NCI-H1092 treated with DMSO at 0.1 percent for 48 hours (cell line): ENCODE measurements at places on chromosomes 11 and 22.
A peak's percentile ranks its signal among the peaks of the same experiment; 100 is the strongest.

DNA sequence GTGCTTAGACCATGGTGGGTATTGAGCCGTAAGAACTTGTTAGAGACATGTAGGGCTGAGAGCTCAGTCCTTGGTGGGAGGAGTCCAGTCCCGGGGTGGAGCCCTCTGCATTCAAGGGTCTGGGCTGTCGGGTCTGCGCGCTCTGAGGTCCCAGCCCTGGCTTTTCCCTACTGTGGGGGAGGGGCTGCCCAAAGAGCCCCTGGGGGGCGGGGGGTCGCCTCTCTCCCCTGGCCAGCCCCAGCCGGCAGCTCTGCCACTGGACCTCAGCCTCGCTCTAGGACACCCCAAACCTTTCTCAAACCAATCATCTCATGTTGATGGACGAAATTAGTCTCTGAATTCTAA lies 1006.4 kb downstream of the BRD1 start:
- DNase-seq: no peak

GRCh38 chr11:14638561-14638960 lies 5.0 kb upstream of the PDE3B start:
- DNase-seq: no peak

GRCh38 chr11:10722307-10722706 lies 28.7 kb upstream of the CTR9 start:
- DNase-seq: no peak

- DNase-seq: no peak
Measured at GRCh38 chr11:1744891-1745700, 5.3 kb downstream of the IFITM10 start.

- DNase-seq: no peak
Measured at GRCh38 chr11:123690485-123690884, 36.1 kb upstream of the SCN3B start.

- DNase-seq: no peak
Measured at GRCh38 chr11:104067534-104067933, 31.1 kb downstream of the DDI1 start.

DNA sequence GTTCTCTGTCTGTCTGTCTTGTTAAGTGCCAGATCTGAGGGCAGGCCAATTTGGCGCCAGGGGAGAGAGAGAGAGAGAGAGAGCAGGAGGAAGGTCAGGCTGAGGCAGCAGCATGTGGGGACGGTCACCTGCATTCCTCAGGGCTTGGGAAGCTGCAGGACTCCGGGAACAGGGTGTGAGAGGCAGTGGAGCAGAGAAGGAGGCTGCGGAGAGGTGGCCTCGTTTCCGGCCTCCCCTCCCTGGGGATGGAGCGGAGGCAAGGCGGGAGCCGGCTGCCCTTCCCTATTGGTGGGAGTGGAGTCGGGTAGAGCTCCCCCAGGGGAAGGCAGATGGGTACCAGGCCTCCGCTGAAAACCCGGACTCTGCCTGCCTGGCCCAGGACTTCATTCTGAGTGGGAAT lies 9.7 kb downstream of the CLMP start:
- no peak for DNase-seq

DNA sequence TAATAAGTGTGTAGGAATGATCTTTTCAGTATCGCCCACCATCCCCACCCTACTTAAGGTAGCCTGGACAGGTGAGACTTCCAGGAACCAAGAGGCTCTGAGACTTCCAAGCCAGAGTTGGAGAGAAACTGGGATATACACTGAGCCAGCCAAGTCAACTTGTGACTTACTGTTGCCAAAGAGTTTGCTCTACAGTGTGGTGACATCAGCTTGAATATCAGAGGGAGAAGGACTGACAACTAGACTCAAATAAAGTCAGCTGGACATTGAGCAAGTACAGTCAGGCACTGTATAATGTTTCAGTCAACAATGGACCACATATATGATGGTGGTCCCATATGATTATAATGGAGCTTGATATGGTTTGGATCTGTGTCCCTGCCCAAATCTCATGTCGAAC lies 1.2 kb upstream of the MMP10 start:
- DNase-seq: no peak

DNA sequence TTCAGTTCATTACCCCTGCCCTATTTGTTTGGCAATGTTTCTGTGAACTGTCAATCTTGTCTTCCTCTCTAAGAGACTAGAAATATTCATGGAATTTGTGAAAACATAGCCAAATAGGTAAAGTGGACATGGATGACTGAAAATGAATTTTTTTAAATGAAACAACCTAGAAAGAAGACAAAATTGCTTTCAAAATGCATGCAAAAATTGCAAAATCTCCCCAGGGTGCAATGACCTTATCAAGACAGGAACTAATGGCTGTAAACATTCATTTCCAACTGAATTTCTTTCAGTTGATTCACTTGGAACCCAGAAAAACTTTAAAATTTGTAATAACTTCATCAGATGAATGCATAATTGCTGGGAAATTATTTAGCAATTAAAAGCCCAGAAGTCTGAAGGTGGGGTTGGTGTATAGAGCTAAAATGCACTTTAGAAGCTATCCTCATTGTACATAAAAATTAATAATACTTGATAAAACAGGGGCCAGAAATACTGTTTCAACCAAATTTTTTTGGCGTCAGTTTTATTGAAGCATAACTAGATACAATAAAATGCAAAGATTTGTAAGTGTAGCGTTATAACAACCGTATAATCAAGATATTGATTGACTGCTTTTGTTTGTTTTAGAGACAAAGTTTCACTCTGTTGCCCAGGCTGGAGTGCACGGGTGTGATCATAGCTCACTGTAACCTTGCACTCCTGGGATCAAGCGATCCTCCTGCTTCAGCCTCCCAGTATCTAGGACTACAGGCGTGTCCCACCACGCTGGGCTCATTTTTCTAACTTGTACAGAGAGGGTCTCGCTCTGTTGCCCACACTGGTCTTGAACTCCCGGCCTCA lies 27.6 kb upstream of the SLC35C1 start:
- no peak for DNase-seq

GRCh38 chr11:61158691-61159381 lies 2.4 kb downstream of the VPS37C start:
- no peak for DNase-seq

- DNase-seq: no peak
Measured at GRCh38 chr11:62548545-62549335, 2.1 kb upstream of the AHNAK start.

DNA sequence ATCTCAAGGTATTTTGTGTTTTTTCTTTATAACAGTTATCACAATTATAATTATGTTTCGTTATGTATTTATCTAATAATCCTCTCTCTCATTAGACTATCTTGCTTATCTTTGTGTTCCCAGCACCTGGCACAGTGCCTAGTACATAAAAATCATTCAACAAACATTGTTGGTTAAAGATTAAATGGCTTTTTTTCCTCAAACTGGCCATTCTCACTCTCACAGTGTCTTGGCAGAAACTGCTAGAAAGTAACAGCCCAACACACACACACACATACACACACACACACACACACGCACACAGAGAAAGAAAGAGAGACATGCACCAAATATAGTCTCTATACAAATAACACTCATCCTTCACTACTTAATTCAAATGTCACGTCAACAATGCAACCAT lies 36.8 kb downstream of the OR10A6 start:
- DNase-seq: no peak

DNA sequence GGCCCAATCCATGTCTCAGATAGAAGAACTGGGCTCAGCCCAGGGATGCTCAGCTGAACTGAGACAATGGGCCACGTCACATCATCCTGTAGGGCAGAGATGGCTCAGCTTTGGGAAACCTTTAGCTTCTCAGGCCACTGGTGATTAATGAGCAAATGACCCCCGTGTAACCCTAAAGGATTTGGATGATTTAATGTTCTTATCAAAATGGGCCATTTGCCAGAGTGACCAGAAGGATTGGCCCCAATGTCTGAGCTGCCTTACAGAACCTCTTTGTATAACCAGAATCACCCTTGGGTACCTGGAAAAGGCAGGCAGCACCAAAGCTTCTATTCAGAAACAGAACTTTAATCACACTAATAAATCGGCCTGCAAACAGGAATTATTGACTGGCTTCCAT lies 73.7 kb downstream of the ABTB2 start:
- DNase-seq: no peak

- DNase-seq: no peak
Measured at GRCh38 chr11:73652046-73652730, 5.8 kb downstream of the PLEKHB1 start.

DNA sequence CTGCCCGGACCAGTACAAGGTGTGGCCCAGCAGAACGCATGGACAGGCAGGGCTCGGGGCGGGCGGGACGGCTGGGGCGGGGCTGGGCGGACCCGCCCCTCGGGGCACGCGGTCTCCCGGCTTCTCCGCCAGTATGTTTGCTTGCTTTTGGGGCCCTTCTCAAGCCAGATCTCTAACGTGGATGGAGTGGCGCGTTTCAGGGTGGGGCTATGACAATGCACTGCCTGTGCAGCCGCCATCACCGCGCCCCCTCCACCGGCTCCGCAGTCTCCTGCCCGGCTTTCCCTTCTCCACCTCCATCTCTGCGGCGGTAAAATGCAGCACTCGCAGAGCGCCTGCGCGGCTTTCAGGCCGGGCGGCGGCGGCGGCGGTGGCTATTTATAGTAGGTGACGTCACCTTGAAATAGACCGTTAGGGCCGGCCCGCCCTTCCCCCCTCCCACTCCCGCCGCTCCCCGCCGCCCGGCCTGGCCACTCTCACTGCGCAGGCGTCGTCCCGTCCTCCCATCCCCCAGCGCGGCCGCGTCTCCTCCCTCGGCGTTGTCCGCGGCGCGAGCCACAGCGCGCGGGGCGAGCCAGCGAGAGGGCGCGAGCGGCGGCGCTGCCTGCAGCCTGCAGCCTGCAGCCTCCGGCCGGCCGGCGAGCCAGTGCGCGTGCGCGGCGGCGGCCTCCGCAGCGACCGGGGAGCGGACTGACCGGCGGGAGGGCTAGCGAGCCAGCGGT lies at the start of gene YWHAH:
Gene YWHAH (plus strand): TSS at position 558 of the 722 bp plus-strand sequence. CDS start 199 bp downstream, outside the sequence.
- DNase-seq: peak; percentile 94

DNA sequence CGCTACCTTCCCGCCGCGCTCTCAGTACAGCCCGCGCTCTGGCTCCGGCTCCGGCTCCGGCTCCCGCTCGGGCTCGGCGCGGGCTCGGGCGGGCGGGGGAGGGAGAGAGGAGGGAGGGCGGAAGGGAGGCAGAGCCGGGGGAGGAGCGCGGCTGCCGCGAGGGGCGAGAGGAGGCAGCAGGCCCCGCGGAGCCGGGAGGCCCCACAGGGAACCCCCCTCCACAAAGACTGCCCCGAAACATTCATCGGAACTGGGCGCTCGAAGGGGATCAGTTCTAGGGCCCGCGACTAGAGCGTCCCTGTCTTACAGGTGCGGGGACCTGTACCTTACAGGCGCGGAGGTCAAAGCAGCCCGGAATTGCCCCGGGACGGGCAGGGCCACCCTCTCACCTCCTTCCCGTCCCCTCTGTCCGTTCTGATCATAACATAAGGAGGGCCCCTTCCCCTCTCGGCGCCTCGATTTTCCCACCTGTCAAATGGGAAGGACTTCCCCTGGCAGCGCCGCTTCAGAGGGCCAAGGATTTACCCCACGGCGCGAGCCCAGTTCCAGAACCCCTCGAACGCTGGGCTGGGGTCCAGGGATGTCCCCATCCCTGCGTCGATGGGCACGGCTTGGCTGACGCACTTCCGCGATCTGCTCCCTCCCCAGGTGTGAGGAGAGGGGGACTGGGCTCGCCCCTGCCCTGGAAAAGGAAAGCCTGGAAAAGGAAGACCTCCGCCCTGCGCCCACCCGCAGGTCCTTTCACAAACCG lies at the start of gene SHISA8:
Gene SHISA8 (minus strand): TSS at position 40 of the 751 bp plus-strand sequence. CDS start 407 bp downstream, outside the sequence.
- DNase-seq: peak; percentile 46

- no peak for DNase-seq
Measured at GRCh38 chr22:41952713-41953112, 763 bp downstream of the SMIM45 start.

DNA sequence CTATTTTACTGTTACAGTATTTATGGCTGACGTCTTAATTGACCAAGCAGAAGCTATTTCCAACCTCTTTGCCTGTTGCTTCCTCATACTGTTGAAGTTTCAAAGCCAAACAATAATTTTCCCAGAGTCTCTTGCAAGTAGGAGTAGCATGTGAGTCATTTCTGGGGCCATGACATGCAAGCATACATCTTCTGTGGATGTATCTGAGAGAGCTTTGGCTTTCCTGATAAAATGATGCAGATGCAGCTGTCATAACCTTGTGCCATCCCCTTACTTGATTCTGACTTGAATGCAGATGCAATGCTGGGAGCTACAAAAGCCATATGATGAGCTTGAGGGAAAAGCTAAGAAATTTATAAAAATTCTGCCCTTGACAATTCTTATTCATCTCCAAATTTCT lies 243.1 kb upstream of the TENM4 start:
- DNase-seq: no peak

DNA sequence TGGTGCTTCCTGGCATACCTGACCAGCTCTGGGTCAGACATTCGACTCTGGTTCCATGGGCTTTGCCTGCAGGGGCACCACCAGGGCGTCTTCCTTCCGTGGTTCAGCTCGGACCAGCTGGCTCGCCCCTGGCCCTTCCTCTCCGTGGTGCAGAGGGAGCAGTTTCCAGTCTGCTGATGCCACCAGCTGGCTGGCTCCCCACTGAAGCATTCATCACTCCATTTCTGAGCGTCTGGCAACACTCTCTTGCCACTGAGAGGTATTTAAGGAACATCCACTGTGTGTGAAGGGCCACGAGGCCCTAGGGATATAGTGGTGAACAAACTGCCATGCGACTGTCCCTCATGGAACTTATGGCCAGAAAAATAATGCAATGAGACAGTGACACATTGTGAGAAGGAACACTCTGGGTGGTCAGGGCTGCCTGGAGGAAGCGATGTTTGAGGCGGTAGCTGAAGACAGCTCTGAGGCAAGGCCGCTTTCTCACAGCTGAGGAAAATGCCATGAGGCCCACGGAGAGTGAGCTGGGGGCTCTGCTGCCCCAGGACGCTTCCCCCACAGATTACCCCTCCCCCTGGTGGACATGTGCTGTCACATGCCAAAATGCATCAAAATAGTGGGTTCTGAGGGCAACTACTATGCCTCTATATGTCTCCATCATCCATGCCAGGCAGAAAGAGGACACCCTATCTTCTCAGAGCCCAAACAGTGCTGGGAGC lies 44.9 kb upstream of the ARFGAP3 start:
- DNase-seq: no peak

DNA sequence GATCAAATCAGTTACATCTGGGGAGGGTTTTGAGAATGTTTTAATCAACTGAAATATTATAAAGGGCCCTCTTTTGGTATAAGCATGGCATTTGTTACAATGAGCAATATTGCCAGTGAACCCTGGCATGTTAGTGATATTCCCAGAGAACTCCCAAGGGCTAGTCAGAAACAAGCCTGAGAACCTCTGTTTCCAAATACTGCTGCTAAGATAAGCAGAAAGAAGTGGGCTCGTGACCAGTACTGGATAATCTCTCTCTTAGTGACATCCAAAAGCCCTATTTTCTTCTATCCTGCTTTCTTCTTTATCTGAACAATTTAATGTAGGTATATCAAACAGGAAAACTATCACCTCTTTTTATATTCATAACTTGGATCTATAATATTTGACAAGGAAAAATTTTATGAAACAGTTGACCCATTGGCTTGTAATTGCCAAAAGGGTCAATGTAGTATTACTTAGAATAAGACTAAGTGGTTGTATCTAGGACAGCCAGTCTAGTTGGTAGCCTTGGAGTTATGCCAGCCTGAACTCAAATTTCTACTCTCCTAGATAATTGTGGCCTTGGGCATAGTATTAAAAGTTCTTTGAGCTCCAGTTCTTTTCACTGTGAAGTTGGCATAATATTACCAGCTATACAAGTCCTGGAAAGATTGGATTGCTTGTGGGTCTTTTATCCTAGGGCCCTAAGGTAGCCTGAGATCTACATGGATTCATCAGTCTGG lies 15.7 kb downstream of the CAT start:
- DNase-seq: no peak

GRCh38 chr11:69854713-69855112 lies 35.5 kb upstream of the FGF3 start:
- DNase-seq: no peak

GRCh38 chr22:45682064-45682463 lies 10.4 kb downstream of the ATXN10 start:
- no peak for DNase-seq

GRCh38 chr11:117929142-117929915 lies at the start of gene TMPRSS13:
TSS of gene TMPRSS13 (minus strand) at chr11:117929402. CDS start at chr11:117929307, 95 bp downstream.
- no peak for DNase-seq
